Right ventricle myocardium superior (tissue), 1 donor: ENCODE measurements at places on chromosomes 16 and 17. TPM values are rescaled to one million over a fixed set of nuclear protein-coding genes. Genes with fewer than 3 reads are reported as not detected.
A peak's percentile ranks its signal among the peaks of the same experiment; 100 is the strongest.

GRCh38 chr16:65235339-65236177, 113.7 kb upstream of the CDH11 start:
- DNase-seq = no peak

DNA sequence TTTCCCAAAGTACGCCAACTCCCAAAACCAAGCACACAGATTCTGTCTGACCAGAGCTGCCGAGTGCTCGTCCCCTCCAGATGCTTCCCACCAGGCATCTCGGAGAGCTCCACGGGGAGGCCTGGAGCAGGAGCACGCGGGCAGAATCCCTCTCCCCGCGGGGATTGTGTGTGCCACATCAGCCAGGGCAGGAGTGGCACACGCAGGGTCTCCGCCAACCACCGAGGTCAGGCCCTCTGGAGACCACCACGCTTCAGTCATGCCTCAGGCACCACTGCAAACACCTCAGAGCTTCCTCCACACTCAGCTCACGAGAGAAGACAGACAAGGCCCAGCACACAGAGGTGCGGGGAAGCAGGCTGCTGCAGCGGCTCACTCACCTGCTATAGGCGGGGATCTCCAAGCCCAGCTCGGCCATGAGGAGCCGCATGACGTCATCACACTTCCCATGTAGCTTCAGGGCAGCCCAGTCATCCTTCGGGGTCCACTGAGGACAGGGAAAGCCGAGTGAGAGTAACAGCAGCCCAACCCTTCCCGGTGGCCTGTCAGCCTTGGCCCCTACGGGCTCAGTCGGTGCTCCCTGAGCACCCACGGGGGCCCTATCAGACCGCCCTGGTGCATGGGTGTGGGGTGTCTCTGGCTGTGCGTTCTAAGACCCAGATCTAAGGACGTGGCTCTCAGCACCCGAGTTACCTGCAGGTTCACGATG, 2.3 kb upstream of the PCYT2 start:
- no peak for DNase-seq

Gene GPRC5C
- 30.5 TPM for total RNA-seq

Gene PIRT
- not detected for total RNA-seq

DNA sequence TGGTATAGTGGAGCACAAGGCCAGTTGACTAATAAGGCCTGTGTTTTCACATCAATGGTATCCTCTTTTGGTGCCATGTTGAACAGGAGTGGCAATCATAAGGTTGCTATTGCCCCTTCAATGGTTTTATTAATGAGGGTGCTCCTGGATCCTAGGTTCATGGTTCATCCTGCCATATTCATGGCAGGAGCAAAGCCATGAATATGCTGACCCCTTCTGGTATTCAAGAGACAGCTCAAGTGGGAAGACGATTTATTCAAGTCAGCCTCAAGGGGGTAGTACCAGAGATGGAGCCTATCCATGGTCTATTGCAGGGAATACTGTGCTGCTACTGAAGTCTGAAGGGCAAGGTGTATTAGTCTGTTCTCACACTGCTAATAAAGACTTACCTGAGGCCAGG, 2.6 kb downstream of the ABCA9 start:
- no peak for DNase-seq

DNA sequence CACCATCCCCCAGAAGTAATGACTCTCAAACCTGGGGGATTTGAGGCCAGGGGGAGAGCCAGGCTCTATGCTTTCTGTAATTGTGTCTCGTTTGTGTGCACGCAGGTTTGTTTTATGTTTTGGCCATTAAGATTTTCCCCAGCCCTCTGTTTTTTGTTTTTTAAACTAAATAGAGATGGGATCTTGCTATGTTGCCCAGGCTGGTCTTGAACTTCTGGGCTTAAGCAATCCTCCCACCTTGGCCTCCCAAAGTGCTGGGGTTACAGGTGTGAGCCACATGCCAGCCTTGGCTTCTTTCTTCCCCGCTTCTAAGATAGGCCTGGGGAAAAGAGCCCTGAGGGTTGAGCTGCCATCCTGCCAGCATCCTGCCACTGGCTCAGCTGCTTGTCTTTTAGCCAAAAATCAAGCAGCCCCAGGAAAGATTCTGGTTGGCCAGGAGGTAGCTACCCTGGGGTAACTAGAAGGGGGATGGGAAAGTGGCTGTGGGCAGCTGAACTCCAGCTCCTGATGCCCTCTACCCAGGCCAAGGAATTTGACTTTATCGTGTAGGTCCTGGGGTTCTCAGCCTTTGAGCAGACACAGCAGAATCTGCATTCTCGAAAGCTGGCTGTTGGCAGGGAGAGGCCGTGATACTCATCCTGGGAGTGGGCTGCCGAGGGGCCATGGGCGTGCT, 18.4 kb downstream of the KDM8 start:
- no peak for DNase-seq

- no peak for DNase-seq
Observed at GRCh38 chr17:2251098-2251497, 52.5 kb downstream of the SMG6 start.

DNA sequence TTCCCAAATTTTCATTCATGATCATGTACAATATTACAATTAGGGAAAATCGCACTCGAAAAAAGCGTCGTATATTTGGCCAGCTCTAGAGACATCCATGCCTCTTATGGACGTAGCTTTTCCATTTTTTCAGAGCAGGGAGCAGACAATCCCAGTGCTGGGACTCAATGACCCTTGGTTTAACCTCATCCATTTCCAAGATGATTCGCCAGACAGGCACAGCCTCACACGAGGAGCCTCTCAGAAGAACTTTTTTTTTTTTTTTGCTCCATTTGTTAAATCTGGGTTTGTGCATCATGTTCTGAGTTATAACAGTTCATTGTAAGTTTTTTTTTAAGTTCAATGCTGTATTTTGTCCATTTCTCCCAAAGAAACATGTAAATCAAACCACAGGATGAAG, 92.1 kb downstream of the ZDHHC7 start:
- DNase-seq = no peak

DNA sequence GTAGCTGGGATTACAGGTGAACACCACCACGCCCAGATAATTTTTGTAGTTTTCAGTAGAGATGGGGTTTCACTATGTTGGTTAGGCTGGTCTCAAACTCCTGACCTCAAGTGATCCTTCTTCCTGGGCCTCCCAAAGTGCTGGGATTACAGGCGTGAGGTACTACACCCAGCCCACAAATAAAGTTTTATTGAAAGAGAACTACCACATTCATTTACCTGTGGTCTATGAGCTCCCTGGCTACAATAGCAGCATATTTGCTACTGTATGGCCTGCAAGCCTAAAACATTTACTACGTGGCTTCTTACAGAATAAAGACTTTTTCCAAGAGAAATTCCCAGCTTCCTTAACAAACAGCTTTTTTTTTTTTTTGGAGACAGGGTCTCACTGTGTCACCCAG, 3.4 kb downstream of the METTL9 start:
- no peak for DNase-seq

Gene GAS2L2
- 0.11 TPM for total RNA-seq

Gene NXN
- total RNA-seq = 20.2 TPM

DNA sequence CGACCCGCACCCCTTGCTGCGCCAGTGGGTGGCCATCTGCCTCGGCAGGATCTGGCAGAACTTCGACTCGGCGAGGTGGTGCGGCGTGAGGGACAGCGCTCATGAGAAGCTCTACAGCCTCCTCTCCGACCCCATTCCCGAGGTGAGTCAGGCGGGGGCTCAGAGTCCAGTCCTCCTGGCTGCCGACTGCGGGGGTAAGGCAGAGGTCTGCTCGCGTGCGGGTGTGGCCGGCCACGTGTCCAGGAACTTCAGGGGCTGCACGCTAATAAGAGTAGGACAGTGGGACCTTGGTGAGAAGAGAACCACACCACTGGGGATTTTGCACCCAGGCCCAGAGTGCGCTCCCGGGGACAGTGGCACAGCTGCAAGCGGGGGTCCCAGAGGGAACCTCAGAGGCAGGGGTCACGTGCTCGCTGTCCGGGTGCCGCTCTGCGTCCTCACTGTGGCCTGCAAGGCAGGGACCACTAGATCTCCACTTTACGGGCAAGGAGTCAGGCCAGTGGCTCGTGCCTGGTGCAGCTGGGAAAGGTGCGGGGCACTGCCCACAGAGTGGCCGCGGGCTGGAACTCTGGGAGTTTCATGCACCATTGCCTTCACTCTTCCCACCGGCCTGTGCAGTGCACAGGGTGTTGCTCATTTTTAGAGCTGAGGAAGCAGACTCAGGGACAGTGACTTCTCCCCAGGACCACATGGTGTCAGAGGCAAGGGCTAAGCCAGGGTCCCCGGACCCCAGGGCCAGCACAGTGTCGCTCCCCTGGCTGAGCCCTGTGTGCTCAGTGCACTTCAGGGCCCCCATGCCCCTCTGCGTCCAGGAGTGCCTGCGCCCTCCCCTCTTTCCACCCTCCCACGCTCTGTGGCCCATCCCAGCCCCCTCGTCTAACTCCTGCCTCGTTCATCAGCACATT, 107.6 kb upstream of the CHMP6 start:
- DNase-seq = peak; percentile 29

Gene HSD17B2
- total RNA-seq = not detected

Gene RGS11
- 12.5 TPM for total RNA-seq

- DNase-seq = no peak
Observed at GRCh38 chr16:30551781-30552180, 6.4 kb downstream of the ZNF764 start.

- DNase-seq = no peak
Observed at GRCh38 chr16:88407807-88408206, 25.0 kb downstream of the ZNF469 start.

- no peak for DNase-seq
Observed at GRCh38 chr17:5840811-5841446, 229.2 kb upstream of the WSCD1 start.

GRCh38 chr16:79988721-79989220, 388.2 kb upstream of the MAF start:
- no peak for DNase-seq

- DNase-seq = no peak
Observed at GRCh38 chr17:17933775-17934174, 38.4 kb downstream of the TOM1L2 start.

- peak; percentile 75 for DNase-seq
Observed at GRCh38 chr16:8863594-8864424, 5.0 kb downstream of the CARHSP1 start.
